Fibroblast of skin of right biceps (primary cell): ENCODE measurements at places on chromosomes 2 and 18.

DNA sequence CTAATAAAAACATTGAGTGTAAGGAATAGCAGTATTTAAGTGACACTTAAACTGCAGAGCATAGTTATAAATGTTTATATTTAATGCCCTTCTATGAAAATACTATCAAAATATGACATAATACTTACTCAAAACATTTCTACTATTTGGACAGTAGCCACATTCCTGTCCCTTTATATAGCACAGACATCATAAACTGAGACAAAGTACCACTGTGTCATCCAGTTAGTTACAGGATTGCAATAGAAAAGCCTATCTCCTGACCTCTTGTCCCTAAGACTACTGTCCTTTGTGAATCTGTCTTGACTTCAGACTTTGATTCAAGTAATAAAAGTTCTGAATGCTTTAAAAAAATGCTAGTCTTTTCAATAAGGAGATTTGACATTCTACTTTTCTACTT is 1528.5 kb upstream of the NXPH2 start:
- peak; percentile 8 for DNase-seq

GRCh38 chr2:149094217-149095015 is 55.9 kb downstream of the LYPD6B start:
- peak; percentile 96 for DNase-seq

- no peak for DNase-seq
Measured at GRCh38 chr18:12011957-12012549, 30.7 kb downstream of the IMPA2 start.

DNA sequence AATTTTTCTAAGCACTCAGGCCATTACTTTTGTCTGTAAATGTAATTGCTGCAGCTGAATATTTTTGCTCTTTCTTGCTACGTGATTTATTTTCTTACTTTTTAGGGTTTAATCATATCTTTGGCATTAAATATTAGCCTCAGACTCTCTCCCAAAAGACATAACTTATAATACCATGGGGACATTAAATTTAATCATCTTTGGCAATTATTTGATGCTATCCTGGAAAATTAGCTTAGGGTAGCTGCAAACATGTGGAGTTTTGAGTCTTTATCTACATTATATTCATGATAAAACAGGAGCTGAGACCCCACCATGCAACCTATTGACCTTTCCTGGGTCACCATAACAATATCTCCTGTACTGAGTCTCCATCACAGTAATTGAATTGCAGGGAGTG is 59.1 kb upstream of the EDAR start:
- DNase-seq, result no peak

DNA sequence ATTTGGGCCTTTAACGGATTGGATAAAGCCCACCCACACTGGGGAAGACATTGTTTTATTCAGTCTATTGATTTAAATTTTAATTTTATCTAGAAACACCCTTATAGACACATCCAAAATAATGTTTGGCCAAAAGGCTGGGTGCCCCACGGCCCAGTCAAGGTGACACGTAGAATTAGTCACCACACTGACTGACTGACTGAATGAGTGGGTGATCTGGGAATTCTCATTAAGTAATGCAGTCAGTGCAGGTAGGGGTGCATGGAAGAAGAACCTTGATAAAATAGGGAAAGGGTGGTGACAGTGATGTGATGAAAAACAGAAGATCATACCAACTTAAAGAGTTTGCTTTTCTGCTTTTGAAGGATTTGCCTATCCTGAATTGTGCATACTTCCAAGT is 554.8 kb downstream of the DCC start:
- DNase-seq, result no peak

GRCh38 chr2:238523158-238524110 is 96.7 kb downstream of the ASB1 start:
- peak; percentile 63 for DNase-seq

DNA sequence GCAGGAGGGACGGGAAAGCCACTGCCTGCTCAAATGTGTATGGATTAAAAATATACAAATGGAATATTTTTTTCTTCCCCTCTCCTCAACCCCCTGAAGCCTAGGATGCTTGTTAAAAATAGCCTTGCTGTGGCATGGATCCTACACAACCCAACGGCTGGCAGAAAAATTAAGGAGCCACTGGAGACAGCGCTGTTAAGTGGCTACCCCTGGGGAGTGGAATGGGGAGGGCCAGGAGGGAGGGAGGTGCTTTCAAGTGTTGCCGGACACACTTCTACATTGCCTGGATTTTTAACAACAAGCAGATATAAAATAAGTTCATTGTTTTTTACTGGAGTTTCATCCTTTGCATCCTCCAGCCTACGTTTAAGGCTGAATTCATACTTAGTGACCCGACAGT is 66.6 kb downstream of the ZBTB7C start:
- no peak for DNase-seq

DNA sequence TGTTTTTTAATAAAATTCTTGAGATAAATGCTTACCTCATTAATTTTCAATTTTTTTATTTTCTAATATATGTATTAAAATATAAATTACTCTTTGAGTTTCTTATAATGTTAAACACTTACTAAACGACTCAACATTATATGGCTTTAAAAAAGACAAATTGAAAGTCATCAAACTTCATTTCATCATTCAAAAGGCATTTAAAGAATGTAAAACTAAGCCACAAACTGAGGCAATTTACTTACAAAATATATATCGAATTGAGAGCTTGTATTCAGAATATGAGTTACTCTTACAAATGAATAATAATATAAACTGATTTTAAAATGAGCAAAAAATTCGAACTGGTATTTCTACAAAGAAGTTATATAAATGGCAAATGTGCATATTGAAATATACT is 1262.2 kb upstream of the PIK3C3 start:
- peak; percentile 34 for DNase-seq

- peak; percentile 72 for DNase-seq
Measured at GRCh38 chr2:69798909-69799526, 30.4 kb upstream of the GMCL1 start.

DNA sequence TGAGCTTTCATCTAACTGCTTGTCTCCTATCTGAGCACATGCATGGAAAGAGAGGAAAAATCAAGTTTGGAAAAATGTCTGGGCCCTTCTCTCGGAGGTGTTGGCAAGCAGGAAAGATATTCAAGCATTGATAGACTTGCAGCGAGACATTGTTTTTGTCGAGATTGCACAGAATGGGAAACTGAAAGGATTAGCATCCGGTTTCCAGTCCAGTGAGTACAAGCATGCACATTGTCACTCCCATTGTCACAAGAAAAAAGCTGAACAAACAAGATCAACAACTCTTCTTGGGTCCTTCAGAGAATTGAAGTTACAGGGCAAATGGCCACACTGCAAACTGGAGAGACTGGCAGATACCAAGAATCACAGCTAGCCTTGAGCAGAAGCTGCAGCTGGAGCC is 19.6 kb upstream of the MC5R start:
- DNase-seq, result no peak

- DNase-seq, result no peak
Measured at GRCh38 chr2:1400943-1401735, 12.1 kb upstream of the TPO start.

DNA sequence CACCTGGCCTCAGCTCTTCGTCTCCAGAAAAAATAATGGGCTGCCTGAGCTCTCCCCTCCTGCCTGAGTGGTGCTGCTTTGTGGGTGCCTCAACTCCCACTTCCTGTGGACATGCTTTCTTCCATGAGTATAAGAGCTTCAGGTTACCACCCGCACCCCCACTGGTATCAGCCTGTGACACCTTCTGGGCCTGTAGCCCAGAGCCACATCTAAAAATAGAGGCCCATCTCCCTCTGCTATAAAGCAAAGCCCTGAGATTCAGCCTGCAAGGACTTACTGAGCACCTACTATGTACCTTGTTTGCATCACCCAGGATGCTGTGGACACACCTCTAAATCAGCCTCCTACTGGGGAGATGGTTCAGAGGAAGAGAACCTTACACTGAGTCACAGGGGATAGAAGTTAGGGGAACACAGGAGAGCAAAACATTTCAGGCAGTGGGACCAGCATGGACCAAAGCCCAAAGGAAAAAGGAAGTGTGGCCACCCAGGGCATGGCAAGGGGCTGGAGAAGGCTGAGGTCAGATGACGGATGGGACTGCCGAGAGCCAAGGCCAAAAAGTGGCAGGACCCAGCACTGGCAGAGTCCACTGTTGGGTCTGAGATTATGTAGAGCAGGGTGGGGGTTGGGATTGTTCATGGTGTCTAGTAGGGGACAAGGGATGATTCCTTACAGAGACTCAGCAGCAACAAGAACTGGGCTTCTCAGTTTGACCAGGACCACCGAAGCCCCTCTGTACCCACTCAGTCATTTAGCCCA is 123.7 kb upstream of the PPP1CB start:
- DNase-seq, result peak; percentile 68

DNA sequence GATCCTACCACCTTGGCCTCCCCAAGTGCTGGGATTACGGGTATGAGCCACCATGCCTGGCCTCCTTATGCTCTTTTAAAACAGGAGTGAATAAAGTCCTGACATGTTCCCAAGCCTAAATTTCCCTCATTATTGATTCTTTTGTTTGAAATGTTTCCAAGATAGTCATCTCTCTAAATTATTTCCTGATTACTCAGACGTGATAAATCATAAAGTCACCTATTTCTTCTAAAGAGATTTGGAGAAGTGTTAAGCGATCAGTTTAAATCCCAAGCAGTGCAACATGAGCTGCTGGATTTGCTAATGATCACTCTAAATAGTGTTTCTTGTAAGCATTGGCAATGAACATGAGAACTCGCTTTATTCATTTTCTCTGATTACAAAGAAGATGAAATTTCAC is 51.8 kb downstream of the PMAIP1 start:
- peak; percentile 33 for DNase-seq

DNA sequence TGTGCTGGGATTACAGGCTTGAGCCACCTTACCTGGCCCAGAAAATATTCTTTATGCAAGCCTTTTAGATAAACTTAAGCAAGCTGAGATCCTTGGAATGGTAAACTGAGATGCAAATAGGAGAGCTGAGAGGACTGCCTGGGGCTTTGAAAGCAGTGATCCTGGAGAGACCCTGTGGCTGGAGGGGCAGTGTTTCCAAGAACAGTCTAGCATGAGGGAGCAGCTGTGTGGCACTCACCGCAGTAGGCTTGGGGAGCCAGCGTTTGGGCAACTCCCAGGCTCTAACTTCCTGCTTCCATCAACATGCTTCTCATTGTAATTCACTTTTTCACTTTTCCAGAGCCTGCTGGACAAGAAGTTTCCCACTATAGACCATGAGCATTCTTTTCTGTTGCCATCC is 144.1 kb upstream of the CELF4 start:
- DNase-seq, result no peak

DNA sequence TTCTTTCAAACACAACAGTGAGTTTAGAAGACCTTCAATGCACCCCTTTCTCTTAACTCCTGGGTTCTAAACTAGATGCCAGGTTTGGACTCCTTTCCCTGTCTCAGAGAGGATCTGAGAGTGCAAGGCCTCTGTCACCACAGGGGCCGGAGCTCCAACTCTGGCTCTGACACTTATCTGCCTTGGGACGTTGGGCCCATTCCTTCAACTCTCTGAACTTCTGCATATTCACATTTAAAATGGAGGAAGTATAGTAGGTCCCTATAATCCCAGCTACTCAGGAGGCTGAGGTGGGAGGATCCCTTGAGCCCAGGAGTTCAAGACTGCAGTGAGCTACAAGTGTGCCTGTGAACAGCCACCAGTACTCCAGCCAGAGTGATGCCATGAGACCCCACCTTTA is 44.1 kb upstream of the ZFP36L2 start:
- no peak for DNase-seq

DNA sequence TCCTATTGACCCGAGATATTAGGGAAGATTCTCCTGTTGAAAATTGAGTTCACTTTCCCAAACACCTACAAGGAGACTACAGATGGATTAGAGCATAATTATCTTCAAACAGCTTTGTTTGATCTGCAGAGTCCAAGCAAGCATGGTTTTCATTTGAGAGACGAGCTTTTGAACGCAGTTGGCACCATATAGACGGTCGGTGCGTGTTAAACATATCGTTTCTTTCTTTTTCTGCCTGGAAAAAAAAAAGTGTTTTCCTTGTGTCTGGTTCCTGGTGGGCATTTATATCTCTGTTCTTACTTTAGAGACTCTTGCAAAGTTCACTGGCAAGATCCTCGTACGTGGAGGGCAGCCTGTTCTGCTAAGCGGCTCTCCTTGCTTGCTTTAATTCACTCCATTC is 248.9 kb downstream of the TMEM182 start:
- no peak for DNase-seq

DNA sequence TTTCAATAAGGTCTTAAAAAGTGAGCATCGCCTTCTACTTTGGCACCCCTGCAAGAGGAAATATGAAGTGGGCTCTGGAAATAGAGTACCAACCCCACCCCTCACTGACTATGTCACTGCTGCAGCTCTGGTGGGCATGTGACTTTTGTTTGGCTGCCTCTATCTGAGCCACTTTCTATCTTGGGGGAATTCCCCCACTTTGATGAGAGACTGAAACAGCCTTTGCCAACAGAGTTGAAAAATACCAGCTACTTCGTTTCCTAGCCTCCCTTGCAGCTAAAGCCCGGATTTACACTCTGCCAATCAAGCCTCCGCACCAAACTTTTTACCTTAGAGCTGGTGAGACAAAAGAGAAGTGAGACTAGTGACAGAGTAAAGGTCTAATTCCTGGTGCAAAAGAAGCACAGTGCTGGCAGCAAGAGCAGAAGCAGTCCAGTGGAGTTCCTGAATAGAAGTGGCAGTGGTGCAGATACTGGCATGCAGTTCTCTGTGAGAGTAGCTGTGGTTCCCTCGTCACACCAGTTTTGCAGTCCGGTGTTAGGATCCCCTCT is 12.0 kb upstream of the GALNT14 start:
- no peak for DNase-seq

DNA sequence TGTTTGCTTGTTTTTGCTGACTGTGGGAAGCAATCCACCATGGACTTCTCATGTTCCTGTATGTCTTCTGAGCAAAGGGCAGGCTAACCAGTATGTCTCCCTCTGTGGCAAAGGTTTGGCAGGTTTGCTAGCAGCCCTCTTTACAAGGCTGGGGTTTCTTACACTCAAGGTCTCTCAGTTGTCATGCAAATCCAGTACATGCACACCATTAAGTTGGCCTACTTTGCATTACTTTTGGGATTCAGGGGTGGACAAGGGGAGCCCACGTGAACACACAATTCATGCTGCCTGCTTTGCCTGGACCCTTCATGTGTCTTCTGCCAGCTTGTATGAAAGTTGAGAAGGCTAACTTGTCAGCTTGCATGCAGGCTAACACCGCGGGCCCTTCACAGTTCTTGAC is 134.9 kb downstream of the LRRTM4 start:
- DNase-seq, result no peak

DNA sequence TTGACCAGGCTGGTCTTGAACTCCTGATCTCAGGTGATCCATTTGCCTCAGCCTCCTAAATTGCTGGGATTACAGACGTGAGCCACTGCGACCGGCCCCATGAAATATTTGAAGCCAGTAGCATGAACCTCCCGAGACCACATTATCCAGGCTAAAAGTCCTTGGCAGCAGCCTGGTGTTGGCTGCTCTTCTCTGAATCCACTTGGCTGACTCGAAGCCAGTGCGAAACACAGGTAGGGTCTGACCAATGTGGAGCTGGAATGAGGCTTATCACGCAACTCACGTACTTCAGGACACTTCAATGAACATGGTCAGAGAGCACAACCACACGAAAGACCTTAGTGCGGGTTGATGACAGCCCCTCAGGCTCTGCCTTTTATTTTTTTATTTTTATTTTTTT is 38.4 kb downstream of the USP40 start:
- DNase-seq, result no peak

- peak; percentile 97 for DNase-seq
Measured at GRCh38 chr18:54149078-54149697, 75.3 kb downstream of the MBD2 start.

GRCh38 chr2:173934895-173935294 is 30.3 kb downstream of the SP3 start:
- DNase-seq, result no peak
